Bronchial epithelial cell (primary cell): ENCODE measurements at places on chromosomes 4 and X. TPM values are rescaled to one million over a fixed set of nuclear protein-coding genes. Genes with fewer than 3 reads are reported as not detected.

- DNase-seq = no peak
Measured at GRCh38 chrX:11537141-11537540, 128.6 kb downstream of the ARHGAP6 start.

DNA sequence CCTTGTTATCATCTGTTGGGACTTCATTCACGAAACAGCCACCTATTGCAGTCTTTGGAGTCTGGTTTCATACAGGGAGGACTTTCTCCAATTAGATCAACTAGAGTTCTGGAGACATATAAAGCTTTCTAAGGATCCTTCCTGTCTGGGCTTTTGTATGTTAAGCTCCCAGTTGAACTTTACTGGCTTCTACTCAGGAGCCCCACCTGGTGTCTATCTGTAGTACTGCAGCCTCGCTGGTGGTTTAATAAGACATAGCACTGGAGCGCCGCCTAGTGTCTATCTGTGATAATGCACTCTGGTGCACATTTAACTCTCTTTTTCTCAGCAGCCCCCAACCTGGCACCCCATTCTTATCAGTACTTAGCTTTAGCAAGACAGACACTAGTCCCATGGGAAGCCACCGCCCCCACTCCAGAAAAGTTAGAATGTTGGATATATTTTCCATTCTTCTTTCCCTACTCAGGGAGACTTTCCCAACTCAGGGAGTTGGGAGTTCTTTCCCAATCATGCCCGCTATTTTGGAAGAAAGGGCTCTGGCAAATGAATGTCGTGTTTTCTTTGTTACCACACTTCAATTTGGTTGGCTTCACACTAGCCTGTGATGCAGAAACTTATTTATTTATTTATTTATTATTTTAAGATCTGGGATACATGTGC is 36.9 kb upstream of the SYTL4 start:
- peak; percentile 38 for DNase-seq

DNA sequence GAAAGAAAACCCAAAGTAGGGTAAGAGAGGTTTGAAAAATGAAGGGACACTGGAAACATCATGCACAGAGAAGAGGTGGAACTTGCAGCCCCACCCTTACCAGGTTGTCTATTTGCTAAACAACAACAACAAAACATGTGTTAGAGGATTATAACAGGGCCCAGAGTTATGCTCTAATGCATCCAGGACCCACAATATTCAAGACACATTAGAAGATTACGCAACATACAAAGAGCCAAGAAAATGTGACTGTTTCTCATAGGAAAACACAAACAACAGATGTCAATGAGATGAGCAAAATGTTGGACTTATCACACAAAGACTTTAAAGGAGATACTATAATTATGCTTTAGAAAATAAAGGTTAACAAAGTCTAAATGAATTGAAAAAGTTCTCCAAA is 128.5 kb downstream of the LRBA start:
- DNase-seq = no peak

- DNase-seq = no peak
Measured at GRCh38 chr4:6962211-6963041, 52.8 kb downstream of the TBC1D14 start.

- no peak for DNase-seq
Measured at GRCh38 chr4:168411318-168412150, 68.8 kb downstream of the DDX60L start.

GRCh38 chrX:125205918-125206665 is 113.6 kb upstream of the TEX13C start:
- peak; percentile 0 for DNase-seq

- no peak for DNase-seq
Measured at GRCh38 chr4:77595364-77595973, 10.2 kb upstream of the CXCL13 start.

DNA sequence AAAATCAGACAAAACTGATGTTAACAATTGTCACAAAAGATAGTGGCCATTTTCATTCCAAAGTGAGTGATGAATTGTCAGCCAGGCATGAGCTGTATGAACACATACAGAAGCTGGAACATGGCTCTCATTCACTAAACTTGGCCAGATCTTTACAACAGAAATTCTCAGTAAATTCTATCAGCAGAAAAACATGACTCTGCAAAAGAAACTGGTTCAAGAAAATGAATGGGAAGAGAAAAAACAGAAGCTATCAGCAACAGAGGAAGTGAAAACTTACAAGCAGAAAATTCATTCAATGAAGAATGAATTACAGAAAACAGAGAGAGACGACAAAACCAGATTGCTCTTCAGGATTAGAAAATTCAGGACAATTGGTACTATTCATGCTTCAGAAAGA is 249.6 kb downstream of the COL25A1 start:
- DNase-seq = no peak

GRCh38 chr4:137212601-137213000 is 319.7 kb downstream of the PCDH18 start:
- DNase-seq = no peak

GRCh38 chr4:60737858-60738257 is 462.3 kb upstream of the ADGRL3 start:
- DNase-seq = peak; percentile 74

DNA sequence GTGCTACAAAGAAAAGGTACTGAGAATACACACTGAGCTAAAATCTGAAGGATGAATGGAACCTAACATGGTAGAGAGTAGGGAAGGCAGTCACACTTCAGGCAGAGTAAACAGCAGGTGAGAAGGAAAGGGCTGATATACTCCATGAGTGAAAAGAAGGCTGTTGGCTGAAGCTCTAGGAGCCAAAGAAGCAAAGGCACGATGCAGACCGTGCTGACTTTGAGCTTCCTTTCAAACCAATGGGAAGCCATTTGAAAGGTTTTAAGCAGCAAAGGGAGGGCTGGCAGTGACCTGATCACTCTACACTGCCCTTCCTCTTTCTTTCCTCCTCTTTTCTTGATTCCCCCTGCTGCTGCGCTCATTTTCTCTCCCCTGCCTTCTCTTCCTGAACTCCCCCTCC is 66.4 kb downstream of the TMEM154 start:
- no peak for DNase-seq

GRCh38 chr4:70749313-70749712 is 27.5 kb downstream of the RUFY3 start:
- no peak for DNase-seq

- peak; percentile 20 for DNase-seq
Measured at GRCh38 chr4:100907465-100908454, 389.9 kb upstream of the EMCN start.

DNA sequence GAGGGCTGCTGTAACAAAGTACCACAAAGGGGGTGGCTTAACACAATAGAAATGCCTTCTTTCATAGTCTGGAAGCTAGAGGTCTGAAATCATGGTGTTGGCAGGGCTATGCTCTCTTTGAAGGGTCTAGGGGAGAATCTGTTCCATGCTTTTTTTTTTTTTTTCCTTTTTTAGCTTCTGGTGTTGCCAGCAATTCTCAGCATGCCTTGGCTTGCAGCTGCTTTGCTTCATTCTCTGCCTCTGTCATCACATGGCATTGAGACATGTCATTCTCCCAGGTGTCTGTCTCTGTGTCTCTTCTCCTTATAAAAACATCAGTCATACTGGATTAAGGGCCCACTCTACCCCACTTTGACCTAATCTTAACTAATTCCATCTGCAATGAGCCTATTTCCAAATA is 78.6 kb upstream of the BOD1L1 start:
- DNase-seq = peak; percentile 86

DNA sequence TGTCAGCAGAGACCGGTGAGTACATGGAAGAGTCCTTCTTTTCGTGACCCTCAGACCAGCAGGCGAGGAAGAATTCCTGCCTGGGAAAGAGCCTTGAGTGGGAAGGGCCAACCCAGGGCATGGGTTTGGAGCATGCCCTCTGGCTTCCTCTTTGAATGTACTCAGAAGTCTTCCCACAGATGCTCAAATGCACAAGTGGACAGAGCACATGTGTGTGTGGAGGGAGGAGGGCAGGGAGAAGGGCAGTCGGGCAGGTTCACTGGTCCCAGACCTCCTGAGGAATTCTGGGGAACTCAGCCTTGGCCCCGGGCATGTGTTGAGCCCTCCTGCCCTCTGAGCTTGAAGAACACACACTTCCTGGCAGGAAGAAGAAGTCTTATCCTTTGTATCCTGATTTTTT is 63.2 kb upstream of the HELT start:
- no peak for DNase-seq

GRCh38 chr4:122806981-122807679 is 19.5 kb upstream of the FGF2 start:
- no peak for DNase-seq

DNA sequence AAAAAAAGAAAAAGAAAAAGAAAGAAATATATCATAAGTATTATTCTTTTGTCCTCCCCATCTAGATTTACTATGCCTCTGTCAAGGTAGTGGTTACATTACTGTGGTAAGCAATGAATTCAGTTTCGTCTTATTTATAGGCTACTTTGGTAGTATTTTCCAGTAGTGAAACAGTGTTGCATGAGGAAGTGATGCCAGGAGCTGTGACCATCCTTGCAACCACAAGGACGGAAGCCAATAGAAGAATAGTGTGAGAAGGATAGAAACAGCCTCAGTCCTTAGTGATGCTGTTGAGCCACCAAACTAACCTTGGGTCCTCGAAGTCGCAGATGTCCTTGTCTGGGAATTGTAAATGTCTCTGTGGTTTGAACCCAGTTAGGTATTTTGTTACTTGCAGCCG is 328.5 kb downstream of the PPP3CA start:
- no peak for DNase-seq

DNA sequence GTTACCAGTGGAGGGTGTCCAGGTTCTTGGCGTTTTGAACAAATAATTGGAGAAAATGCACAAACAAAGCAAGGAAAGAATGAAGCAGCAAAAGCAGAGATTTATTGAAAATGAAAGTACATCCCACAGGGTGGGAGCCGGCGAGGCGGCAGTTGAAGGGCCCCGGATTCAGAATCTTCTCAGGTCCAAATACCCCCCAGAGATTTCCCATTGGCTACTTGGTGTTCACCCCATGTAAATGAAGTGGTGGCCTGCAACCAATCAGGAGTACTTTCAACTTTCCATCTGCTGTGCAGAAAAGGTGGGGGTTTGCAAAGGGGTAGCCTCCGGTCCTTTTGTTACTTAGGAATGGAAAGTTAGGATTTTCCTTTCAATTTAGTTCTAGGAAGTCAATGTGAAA is 1447.0 kb downstream of the C4orf33 start:
- no peak for DNase-seq

GRCh38 chrX:97389761-97390192 is 506.1 kb downstream of the RPA4 start:
- DNase-seq = peak; percentile 75

- no peak for DNase-seq
Measured at GRCh38 chr4:184329659-184330400, 112.2 kb upstream of the ENPP6 start.

- DNase-seq = no peak
Measured at GRCh38 chr4:152369203-152369901, 166.5 kb downstream of the FBXW7 start.

DNA sequence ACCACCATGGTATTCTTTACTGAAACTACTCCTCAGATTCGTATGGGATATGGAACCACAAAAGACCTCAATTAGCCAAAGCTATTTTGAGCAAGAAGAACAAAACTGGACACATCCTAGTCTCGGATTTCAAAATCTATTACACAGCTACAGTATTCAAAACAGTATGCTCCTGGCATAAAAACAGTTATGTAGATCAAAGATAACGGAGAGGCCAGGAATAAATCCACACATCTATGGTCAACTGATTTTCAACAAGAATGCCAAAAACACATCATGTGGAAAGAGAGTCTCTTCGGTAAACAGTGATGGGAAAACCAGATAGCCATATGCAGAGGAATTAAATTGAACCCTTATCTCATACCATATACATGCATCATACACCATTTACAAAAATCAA is 155.3 kb downstream of the SPCS3 start:
- DNase-seq = no peak

DNA sequence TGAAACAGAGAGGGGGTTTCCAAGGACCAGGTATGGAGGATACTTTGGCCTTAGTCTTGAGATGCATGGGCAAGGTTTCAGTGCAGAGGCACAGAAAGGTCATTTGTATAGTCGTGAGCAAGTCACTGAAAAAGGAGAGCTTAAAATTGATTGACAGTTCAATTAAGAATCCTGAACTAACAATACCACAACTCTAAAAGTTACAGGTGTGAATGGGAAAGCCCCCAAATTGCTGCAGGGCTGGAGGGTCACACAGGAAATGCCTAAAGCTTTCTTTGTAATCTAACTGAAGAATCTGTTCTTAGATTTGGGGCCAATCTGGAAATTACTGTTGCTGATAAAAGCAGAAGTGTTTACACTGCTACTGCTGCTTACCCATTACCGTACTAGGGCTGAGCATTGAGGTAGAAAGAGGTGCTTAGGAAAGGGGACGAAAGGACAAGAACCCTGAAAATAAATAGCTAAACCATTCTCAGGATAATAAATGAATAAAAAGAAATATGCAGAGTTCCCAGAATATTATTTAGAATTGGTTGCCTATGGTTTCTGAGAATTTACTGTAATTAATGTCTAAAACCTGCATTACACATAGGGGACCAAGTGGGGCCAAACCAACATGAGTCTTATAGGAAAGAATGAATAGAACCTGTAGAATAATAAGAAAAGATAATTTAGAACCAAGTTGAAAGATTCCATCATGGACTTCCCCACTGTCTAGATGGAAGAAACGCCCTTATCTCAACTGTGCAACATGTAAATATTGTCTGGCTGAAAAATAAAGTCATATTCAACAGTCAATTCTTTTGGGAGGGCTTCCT is 91.9 kb upstream of the PPP1R2C start:
- DNase-seq = no peak

- no peak for DNase-seq
Measured at GRCh38 chr4:121706595-121707021, 9.8 kb upstream of the ANXA5 start.

DNA sequence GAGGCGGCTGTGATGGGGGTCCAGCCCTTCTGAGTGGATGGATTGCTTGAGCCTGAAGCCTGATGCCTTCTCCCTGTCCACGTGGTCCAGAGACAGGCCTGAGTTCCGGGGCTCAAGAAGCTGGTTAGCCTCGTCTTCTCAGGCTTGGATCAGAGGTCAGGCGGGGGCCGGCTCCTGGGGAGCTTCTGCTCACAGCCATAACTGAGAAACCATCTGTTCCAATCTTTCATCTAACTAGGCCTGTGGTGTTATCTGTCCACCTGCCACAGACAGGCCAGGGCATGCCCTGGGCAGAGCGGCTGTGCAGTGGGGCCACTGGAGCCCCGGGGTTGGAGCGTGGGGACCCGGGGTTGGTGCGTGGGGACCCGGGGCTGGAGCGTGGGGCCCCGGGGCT is 63.1 kb downstream of the SORCS2 start:
- no peak for DNase-seq

GRCh38 chr4:172134521-172134920 is 321.3 kb downstream of the GALNTL6 start:
- DNase-seq = peak; percentile 20

- DNase-seq = peak; percentile 48
Measured at GRCh38 chr4:122819708-122820449, 6.8 kb upstream of the FGF2 start.

SPIN3 gene
- total RNA-seq = 7.1 and 10.1 TPM in 2 replicates

GAGE12E gene
- total RNA-seq = not detected in 2 replicates

KIF4A gene
- 0.26 and 0.64 TPM in 2 replicates for total RNA-seq

ZMYM3 gene
- total RNA-seq = 1.6 and 1.9 TPM in 2 replicates

DCAF12L2 gene
- total RNA-seq = 0.26 TPM in 1 of 2 replicates, not detected in the other

F8A1 gene
- 0.64 and 0.79 TPM in 2 replicates for total RNA-seq

HTN3 gene
- not detected in 2 replicates for total RNA-seq

GLRA3 gene
- total RNA-seq = not detected in 2 replicates
